Stimulated activated CD4-positive, alpha-beta T cell treated with anti-CD3 and anti-CD28 coated beads, Interleukin-1b, Interleukin-23, amount 100 ng/mL, for 24 hours (primary cell): ENCODE measurements at places on chromosomes 5 and 9.
A peak's percentile ranks its signal among the peaks of the same experiment; 100 is the strongest.

DNA sequence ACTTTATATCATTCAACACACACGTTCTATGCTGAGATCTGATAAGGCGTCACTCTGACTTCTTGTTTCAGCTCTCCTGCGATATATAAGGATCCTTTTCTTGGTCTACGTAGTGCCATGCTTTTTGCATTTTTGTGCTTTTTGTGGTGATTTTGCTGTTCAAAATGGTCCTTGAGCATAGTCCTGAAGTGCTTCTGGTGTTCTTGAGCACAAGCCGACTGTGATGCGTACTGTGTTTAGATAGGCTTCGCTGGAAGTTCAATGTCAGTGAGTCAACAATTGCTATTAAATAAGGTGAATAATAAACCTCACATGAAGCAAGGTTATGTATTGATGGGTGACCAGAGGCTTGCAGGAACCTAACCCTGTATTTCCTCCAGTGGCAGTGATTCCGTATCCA is 46.8 kb downstream of the ACO1 start:
- DNase-seq = no peak

- DNase-seq = no peak
Observed at GRCh38 chr5:2387250-2387633, 364.2 kb downstream of the IRX2 start.

- no peak for DNase-seq
Observed at GRCh38 chr9:115524453-115525059, 406.6 kb upstream of the TNC start.

DNA sequence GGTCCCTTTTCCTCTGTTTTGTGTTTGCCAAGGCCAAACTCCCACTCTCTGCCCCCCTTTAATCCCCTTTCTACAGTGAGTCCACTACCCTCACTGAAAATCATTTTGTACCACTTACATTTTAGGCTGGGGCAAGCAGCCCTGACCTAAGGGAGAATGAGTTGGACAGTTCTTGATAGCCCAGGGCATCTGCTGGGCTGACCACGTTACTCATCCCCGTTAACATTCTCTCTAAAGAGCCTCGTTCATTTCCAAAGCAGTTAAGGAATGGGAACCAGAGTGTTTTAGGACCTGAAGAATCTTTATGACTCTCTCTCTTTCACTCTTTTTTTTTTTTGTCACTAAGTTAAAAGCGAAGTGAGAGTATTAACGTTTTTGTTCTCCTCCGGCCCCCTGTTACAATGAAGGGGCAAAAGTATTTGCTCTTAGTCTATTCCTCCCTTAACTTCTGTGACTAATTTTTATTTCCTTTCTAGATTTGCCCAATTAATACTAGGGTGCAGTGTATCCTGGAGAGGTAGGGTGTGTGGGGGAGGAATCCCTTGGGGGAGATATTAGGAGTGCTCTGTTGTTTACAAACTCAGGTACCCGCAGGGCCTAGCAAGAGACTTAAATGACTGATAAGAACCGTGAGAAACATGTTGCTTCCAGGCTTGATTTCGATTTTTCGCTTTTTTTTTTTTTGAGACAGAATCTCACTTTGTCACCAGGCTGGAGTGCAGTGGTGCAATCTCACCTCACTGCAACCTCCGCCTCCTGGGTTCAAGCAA is 14.7 kb downstream of the GM2A start:
- DNase-seq = no peak

- DNase-seq = no peak
Observed at GRCh38 chr9:76891874-76892273, 14.0 kb downstream of the PRUNE2 start.

DNA sequence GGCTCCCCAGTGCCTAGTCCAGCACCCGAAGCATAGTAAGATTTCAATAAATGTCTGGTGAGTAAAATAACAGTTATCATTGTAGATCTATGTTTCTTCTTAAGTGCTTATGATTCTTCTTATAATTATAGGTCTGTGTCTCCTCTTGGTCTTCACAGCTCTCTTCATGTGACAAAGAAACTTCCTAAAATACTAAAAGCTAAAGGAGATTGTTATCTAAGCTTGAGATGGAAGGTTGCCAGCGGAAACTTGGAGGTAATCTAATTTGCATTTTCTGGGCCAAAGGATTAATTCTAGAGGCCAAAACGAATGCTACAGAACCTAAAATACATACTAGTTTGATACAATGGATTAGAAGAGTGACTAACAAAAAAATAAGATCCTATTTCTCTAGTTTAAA is 13.6 kb upstream of the ARHGAP26 start:
- DNase-seq = no peak

DNA sequence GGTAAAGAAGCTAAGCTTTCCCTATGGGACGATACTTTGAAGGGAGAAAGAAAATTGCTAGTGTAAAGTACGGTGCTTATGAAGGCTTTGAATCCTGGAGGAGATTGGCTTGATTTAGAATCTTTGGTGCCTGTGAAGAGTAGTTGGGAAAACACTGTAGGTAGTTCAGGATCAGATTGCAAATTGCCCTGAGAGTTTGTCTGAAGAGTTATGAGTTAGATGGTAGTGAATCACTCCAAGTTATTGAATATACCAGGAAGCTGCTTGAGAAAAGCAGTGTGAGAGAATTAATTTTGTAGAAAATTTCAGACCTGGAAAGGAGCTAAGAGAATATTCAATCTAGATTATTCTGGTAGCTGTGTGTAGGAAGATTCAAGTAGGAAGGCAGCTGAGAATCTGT is 11.5 kb downstream of the MAN2A1 start:
- no peak for DNase-seq

DNA sequence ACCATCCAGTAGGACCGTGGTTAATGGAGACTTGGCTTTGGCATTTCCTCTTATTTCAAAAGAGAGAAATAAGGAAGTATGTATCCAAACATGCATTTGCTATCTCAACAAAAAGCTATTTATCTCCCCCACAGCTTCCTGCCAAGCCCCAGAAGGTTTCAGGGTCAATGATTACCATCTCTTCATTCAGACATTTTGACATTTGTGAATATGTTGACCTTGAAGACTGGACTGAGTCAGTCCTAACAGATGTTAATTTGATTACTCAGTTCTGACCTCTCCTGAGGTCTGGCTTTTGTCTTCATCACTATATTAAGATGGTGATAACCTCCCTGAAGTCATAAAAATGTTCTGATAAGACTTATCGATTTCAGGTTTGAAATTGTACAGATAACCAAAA is 479.4 kb downstream of the AGTPBP1 start:
- DNase-seq = no peak

DNA sequence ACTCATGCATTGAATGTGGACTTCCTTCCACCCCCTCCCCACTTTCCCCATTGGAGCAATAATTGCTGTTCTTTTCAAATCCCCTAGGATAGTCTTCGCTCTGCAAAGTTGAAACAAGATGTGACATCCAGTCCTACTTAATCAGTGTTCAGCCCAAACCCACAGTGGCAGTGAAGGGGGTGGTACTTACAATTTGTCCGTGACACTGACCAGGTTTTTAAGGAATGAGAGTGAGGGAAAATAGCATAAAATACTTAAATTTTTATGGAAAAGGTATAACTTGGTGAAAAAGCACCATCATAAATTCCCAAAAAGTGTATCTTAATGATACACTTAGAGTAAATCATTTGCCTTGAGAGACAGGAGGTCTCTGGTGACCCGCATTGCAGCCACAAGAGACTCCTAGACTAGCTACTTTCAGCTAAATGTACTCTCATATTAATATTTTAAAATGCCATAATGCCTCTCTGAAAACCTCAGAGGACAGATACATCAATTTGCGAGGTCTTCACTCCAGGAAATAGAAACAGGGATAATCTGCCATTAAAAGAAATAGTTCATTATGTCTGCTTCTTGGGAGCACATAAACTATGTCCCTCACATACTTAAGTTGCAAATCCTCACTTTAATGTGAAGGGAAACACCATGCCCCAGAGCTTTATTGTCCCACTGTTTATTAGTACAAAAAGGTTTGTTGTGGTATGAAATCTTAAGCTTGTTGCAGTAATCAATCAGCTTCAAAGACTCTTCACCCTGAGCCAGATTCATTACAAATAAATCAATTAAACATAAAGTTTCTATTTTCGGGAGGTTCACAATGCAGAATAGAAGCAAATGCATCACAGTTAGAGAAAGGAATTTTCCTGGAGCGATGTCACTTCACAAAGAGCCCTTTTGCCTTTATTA is 343.6 kb upstream of the ISL1 start:
- DNase-seq = no peak

- no peak for DNase-seq
Observed at GRCh38 chr9:88916894-88917293, 74.4 kb upstream of the S1PR3 start.

DNA sequence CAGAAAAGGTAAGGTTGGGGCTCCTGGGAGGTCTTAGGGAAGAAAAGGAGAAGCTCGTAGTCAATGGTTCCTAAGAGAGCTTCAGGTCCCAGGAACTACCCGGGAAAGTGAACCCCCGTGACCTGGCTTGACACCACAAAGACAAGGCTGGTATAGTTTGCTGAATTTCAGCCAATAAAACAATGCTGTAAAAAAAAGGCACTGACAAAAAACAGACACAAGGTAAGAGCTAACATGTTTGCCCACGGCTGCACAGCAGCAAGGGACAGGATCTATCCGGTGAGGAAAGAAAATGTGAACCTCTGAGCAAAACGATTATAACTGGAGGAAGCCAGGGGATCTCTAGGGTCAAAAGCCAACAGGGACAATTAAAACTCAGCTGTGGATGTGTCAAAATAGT is 17.1 kb downstream of the SLIT3 start:
- no peak for DNase-seq

GRCh38 chr5:125891061-125891725 is 532.0 kb upstream of the GRAMD2B start:
- no peak for DNase-seq

DNA sequence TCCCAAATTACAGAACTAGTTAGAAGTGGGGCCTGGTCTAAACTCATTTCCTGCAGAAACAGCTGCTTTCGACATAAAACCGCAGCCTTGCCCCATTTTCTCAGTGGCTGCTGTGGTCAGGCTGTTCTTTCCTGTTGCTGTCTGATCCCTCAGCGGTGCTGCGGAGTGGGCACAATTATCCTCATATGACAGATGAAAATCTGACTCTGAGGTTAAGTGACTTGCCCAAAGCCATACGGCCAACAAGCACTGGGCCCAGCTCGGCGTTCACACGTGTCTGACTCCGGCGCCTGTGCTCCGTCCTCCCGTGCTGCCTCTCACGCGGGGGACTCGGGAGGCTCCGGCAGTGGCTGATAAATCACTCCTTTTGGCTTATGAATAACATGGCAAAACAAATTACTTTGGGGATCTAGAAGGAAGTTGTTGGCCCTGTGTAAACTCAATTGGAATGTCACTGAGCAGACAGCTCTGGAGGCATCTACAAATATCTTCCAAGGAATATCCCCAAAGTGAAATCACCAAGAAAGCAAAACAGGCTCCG is 142.6 kb upstream of the LMX1B start:
- DNase-seq = peak; percentile 62

GRCh38 chr5:67149951-67150523 is 46.6 kb downstream of the CD180 start:
- DNase-seq = no peak

GRCh38 chr5:40682154-40683017 is 2.7 kb downstream of the PTGER4 start:
- no peak for DNase-seq

DNA sequence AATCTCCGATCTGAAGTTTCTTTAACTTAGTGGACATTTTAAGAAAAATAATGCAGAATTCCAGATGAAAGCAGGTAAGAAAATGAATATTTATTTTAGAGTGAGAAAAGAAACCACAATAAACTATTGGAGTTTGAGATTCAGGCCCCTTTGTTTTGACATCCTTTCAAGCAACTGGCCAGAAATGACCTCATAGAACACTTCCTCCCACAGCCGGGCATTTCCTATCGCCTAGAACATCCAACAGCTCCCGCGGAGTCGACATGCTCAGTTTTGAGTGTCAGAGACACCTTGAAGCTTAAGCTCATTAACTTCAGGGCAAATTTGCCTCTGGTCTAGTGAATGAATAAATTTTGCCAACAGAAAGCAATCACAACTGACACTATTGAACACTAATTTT is 369.2 kb downstream of the TLE4 start:
- no peak for DNase-seq

DNA sequence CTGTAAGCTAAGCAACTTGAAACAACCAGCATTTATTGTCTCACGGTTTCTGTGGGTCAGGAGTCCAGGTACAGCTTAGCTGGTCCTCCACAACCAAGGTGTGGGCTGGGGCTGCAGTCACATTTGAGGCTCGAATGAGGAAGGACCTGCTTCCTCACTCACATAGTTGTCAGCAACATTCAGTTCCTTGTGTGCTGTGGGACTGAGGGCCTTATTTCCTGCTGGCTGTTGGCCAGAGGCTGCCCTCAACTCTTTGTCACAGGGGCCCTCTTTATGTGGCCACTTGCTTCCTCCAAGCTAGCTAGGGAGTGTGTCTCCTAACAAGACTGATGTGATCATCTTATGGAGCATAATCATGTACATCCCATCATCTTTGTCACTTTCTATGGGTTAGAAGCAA is 29.2 kb upstream of the SEMA4D start:
- no peak for DNase-seq

DNA sequence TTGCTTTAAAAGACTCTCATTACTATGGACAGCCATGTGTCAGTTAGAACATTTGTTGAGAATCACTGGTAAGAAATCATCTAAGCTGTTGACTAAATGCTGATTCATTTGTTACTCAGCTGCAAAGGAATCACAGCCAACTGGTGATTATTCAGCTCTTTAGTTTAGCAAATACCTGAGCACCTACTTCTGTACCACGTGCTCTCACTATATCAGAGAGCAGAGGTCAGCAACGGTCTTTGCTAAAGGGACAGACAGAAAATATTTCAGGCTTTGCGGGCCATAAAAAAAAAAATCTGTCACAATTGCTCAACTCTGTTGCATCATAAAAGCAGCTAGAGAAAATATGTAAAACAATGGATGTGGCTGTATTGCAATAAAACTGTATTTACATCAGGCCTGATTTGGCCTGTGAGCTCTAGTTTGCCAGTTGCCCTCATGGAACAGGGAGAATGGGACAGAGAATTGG is 377.6 kb downstream of the DNAH5 start:
- DNase-seq = no peak

- DNase-seq = no peak
Observed at GRCh38 chr5:143511736-143512135, 108.2 kb upstream of the NR3C1 start.

DNA sequence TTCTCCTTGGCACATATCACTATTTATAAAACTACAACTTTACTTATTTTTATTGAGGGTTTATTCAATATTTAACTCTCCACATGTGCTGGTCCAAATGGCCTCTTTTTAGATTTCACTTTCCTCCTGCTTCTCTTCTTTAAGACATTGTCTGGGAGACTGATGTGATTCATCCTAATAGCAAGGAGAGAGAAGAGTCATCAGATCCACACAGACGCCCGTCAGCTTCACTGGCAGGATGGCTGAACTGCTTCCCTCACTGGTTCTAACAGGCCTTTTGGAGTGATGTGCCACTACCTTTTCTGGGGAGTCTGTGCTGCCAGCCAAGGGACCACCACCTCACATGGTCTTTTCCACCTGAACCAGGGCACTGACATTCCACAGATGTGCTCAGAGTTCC is 16.5 kb upstream of the ROR2 start:
- no peak for DNase-seq

- DNase-seq = no peak
Observed at GRCh38 chr9:69444021-69444420, 119.0 kb downstream of the ENTREP1 start.

GRCh38 chr9:94110821-94111252 is 26.6 kb downstream of the PTPDC1 start:
- DNase-seq = no peak

- DNase-seq = no peak
Observed at GRCh38 chr9:113416149-113416721, 5.7 kb downstream of the C9orf43 start.
